Hepatic stellate cell (primary cell): ENCODE measurements at places on chromosomes 12 and 14.

DNA sequence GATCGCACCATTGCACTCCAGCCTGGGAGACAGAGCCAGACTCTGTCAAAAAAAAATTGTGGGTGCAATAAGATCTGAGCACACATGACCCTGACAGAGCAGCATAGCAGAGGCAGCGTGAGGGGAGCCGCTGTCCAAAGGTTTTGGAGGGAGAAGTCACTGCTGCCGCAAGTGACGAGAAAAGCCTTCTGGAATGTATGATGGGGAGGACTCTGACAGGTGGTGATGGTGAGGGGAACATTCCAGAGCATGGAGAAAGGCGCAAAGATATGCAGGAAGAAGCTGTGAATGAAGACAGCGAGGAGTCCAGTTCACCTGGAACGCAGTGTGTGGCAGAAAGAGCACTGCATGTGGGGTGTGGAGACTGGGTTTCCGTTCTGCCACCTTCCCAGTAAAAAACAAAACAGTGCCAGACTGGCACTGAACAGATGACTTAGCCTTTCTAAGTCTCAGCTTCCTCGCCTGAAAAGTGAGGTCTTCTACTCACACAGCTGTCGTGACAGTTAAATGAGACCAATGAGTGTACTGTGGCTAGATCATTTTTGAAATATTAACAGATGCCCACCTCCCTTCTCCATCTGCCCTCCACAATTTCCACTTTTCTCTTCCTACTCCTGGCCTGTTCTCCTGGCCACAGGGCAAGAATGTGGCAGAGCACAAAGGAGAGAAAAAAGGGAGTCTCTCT is 53.4 kb upstream of the PTHLH start:
- DNase-seq, result no peak

DNA sequence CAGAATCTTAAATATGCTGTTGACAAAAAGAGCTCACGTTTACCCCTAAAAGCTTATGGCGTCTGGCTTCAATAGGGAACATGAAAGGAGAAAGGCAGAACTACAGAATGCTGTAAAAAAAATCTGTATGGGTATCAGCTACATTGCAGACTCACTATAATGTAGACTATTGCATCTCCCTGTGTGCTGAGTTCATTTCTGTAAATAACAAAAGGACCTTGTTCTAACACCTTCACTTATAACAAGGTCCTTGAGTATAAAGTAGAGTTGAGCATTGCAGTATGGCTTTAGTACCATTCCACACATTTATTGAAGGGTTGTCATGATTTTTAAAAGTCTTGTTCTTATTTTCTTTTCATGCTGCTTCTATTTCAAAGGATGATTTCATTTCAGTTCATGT is 165.3 kb downstream of the NPAS3 start:
- DNase-seq, result no peak

DNA sequence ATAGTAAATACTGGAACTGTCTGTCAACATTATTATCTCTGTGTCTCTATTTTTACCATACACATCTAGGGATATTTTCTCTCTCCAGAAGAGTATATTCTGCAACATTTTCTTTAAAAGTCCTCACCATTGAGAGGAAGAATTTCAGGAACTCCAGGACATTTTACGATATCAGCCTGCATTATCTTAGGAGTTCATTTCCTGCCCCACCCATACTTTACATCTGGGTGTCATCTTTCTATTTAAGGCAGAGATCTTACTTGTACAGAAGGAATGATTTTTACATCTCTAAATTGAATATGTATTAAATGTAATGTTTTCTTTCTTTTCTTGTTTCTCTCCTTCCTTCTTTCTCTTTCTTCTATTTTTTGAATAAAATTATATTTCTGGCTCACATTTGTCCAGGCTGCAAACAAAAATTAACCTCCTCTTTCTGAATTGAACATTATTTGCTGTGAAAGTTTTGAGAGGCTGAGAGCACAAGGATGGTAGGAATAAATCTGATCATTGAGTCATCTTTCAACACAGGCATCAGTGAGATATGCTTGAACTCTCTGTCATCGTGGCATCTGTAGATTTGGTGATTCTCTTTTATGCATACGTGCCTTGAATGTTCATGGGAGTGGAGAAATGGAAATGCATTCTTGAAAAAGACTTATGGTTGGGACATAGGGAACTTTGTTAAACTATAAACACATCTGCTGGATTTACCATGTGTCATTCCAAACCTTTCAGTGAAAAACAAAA is 753.6 kb downstream of the SLC16A7 start:
- DNase-seq, result no peak

DNA sequence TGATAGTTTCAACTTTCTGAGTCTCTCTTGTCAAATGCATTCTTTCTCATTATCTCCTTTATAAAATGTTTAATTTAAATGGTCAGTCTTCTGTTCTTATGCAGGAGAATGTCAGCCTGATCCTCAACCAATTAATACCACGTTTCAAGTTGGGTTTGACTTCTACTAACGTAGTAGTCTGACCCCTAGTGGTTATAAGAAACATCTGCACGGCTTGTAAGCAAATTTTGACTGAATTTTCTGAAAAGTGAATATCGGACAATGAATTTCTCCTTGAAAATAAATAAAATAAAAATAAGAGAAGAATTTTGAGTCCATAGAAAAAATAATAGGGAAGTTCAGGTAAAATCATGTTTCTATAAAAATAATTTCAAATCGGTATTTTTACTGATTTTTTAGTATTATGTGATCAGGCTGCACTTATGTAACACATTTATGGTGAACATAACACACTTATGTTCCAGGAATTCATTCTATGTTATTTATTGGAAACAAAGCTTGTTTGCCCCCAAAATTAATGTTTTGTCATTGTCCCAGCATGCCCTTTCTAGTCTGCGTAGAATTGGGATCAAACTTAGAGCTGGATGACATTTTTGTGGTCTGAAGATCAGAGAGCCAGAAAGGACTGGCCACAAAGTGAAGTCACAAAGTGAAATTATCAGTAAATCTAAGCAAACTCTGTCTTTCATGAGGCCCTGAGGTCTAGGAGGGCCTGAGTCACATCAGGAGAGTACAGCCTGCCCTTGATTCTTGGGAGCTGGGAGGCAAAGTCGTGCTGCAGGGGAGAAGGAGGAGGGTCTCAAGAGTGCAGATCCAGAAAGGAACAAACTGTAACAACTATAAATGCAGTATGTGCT is 101.2 kb upstream of the STXBP6 start:
- DNase-seq, result peak; percentile 12

GRCh38 chr12:19688532-19688931 is 249.2 kb downstream of the AEBP2 start:
- DNase-seq, result no peak

DNA sequence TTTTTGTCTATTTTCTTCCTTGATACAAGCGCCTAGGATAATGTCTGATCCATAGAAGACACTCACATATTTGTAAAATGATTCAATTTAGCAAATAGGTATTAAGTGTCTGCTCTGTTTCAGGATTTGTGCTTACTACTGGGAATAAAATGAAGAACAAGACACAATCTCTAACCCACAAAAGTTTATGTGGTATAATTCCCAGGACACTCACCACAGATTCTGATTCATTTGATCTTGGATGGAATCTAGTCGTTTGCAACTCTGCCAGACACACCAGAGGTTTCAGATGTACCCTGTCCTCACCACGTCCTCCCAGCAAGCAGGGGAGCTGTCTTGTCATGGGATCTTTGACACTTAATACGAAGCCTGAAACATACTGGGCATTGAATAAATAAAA is 208.3 kb downstream of the LRIG3 start:
- DNase-seq, result no peak

DNA sequence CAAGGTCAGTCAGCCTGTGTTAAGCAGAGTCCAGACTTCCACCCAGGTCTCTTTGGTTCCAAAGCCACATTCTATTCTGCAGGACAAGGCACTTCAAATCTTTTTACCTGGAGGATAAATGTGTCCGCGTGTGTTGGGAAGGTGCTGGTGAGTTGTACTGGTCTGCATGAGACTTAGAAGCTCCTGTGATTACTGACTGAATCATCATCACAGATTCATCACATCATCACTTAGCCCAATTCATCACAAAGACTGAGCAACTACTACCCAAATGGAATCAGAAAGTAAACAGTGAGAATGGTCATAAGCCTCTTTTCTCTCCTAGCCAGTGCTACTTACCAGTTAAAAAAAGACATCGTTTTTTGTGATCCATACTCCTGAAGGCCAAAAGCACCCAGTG is 5.3 kb downstream of the SLC15A5 start:
- DNase-seq, result no peak

DNA sequence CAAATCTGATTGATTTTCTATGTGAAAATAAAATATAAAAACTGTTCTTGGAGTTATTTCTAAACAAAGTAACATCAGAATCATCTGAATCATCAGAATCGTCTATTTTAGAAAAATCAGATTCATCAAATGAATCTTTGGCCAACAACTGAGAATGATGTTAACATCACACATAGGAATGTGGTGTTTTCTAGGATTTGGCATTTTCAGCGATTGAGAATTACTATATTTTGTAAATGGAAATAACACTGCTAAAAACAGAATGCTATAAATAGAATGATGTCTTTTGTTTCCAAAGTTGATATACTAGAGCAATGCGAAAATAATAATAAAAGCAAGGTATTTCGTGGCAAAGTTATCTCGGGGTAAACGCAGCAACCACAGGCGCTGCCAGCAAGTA is 73.9 kb upstream of the EVL start:
- DNase-seq, result no peak

GRCh38 chr14:62692490-62693106 is 352.7 kb downstream of the KCNH5 start:
- DNase-seq, result no peak
